ENCODE measurements at places on chromosomes 4 and X. TPM values are rescaled to one million over a fixed set of nuclear protein-coding genes. Genes with fewer than 3 reads are reported as not detected.

GRCh38 chr4:158033416-158034120 is 139.3 kb downstream of the GASK1B start:
- no peaks in the 10 kb centered on the region for H3K4me1 ChIP-seq
- no peaks in the 10 kb centered on the region for H3K27me3 ChIP-seq

SRPX gene
- 81.8 TPM for total RNA-seq

- H3K4me1 ChIP-seq = no peaks in the 10 kb centered on the region
- H3K36me3 ChIP-seq = peaks cover 1% of the 10 kb centered on the region
- H3K27ac ChIP-seq = no peak overlapping the region
- no peak overlapping the region for H3K4me3 ChIP-seq
These were observed 14.8 kb downstream of the GIMD1 start for GRCh38 chr4:106353786-106354185.

GRCh38 chrX:10314530-10315104 is 157.8 kb downstream of the CLCN4 start:
- no peak for DNase-seq
- H3K4me3 ChIP-seq = no peak overlapping the region
- no peaks in the 10 kb centered on the region for H3K4me1 ChIP-seq
- H3K27me3 ChIP-seq = no peaks in the 10 kb centered on the region
- no peaks in the 10 kb centered on the region for H3K36me3 ChIP-seq

NXT2 gene
- total RNA-seq = 2.6 TPM

- no peaks in the 10 kb centered on the region for H3K27me3 ChIP-seq
- no peaks in the 10 kb centered on the region for H3K4me1 ChIP-seq
- DNase-seq = no peak
- no peak overlapping the region for H3K4me3 ChIP-seq
- no peaks in the 10 kb centered on the region for H3K36me3 ChIP-seq
- H3K27ac ChIP-seq = no peak overlapping the region
These were observed 317.6 kb downstream of the DMD start for GRCh38 chrX:32893751-32894150.

CLGN gene
- 92.6 TPM for total RNA-seq

- no peaks in the 10 kb centered on the region for H3K36me3 ChIP-seq
- no peaks in the 10 kb centered on the region for H3K27me3 ChIP-seq
- H3K27ac ChIP-seq = no peak overlapping the region
- no peak for DNase-seq
- no peaks in the 10 kb centered on the region for H3K4me1 ChIP-seq
These were observed 238.7 kb downstream of the GASK1B start for GRCh38 chr4:157934151-157934550.

DNA sequence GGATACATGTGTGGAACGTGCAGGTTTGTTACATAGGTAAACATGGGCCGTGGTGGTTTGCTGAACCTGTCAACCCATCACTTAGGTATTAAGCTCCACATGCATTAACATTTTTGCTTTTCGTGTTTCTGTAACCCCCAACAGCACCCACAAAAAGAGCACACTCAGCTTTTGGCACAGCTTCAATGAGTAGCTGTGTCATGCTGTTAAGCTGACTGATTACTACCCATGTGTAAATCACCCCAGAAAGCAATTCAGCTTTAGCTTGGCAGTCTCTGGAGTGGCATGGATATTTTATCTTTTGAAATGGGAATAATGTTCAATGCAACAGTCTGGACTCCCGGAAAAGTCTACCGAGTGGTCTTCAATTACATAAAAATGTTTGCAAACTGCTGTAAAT is 734.3 kb downstream of the STIM2 start:
- no peaks in the 10 kb centered on the region for H3K27me3 ChIP-seq
- no peak overlapping the region for H3K27ac ChIP-seq
- H3K36me3 ChIP-seq = no peaks in the 10 kb centered on the region
- no peak overlapping the region for H3K4me3 ChIP-seq
- no peak for DNase-seq

EXOC1 gene
- 18.4 TPM for total RNA-seq

DNA sequence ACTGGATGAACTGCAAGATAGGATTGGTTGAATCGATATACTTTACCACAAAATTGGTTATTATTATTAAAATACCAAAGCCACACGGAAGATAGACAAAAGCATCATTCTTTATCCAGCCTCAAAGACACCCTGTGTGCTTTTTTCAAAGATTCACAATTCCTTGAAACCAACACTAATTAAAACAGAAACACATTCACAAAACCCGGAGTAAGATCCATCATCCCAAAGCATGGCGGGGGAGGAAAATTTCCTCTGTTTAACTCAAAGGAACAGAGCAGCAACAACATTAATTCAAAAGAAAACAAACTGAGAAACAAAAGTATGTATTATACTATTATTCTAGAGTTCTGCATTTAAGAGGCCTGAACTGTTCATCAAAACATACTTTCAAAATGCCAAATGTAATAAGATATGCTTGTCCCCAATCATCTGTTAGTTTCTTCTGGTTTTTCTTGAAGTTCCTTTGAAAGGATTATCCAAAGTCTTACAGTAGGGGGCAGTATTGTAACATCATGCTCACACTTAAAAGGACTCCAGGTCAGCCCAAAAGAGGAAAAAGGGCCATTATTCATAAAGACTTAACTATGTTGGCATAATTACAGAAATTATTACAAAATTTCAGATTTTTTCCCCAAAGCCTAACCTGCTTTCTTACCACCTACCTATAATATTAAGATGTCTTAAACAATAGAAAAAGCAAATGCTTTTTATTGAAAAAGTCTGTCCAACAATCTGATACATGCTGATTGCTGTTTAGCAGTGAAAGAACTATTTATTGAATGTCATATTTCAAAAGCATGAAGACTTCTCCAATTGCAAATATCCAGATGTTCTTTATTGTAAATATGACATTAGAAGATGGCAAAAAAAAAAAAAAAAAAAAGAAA is 168.7 kb downstream of the SCFD2 start:
- H3K36me3 ChIP-seq = no peaks in the 10 kb centered on the region
- no peak overlapping the region for H3K27ac ChIP-seq
- H3K4me1 ChIP-seq = no peaks in the 10 kb centered on the region
- no peaks in the 10 kb centered on the region for H3K27me3 ChIP-seq
- no peak for DNase-seq

DNA sequence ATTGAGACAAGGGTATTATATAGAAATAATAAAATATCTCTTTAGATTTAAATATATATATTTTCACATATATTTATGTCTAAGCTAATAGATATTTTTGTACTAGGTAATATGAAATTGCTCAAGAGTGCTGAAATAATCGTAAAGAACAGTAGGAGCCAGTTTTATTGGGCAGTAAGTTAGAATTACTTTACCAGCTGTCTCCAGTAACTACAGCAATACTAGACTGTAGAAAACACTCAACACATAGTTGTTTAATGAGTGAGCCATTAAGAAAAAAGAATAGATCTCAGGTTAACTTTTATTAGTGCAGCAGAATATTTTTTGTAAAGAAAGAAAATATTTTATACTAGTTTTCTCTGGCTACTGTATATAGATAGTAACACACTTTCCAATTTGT is 715.2 kb downstream of the TRIML1 start:
- DNase-seq = no peak
- no peaks in the 10 kb centered on the region for H3K36me3 ChIP-seq
- no peak overlapping the region for H3K27ac ChIP-seq
- H3K27me3 ChIP-seq = no peaks in the 10 kb centered on the region
- H3K4me3 ChIP-seq = no peak overlapping the region
- H3K4me1 ChIP-seq = no peaks in the 10 kb centered on the region

- no peak for DNase-seq
- H3K27me3 ChIP-seq = no peaks in the 10 kb centered on the region
- no peak overlapping the region for H3K4me3 ChIP-seq
- no peak overlapping the region for H3K27ac ChIP-seq
- H3K36me3 ChIP-seq = no peaks in the 10 kb centered on the region
These were observed 2.5 kb downstream of the DCK start for GRCh38 chr4:70996018-70996360.

IL21 gene
- not detected for total RNA-seq

- H3K4me3 ChIP-seq = no peak overlapping the region
- no peaks in the 10 kb centered on the region for H3K27me3 ChIP-seq
- H3K27ac ChIP-seq = no peak overlapping the region
These were observed 104.6 kb downstream of the REELD1 start for GRCh38 chr4:146318894-146319293.

- no peak overlapping the region for H3K4me3 ChIP-seq
- H3K4me1 ChIP-seq = no peaks in the 10 kb centered on the region
- no peak for DNase-seq
These were observed 125.4 kb downstream of the PDLIM5 start for GRCh38 chr4:94577136-94577535.

DNA sequence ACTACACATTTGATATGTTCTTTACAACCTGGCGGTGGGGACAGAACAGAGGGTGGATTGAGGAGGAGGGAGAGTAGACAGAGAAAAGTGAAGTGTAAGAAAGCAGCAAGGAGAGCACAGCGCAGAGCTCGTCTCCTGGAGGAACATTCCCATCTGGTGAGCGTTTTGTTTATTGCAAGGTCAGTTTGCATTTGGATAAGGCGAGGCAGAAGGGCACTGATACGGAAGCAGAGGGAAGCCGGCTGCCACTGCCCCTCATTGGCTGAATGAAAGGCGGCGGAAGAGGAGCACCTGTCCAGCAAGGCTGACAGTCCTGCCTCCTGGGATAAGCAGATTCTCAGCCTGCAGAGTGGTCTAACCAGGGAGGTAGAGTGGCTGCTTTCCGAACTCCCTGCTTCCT is 83.2 kb downstream of the GPR143 start:
- H3K27ac ChIP-seq = no peak overlapping the region
- no peak for DNase-seq
- no peak overlapping the region for H3K4me3 ChIP-seq
- no peaks in the 10 kb centered on the region for H3K27me3 ChIP-seq

F8A2 gene
- not detected for total RNA-seq

DNA sequence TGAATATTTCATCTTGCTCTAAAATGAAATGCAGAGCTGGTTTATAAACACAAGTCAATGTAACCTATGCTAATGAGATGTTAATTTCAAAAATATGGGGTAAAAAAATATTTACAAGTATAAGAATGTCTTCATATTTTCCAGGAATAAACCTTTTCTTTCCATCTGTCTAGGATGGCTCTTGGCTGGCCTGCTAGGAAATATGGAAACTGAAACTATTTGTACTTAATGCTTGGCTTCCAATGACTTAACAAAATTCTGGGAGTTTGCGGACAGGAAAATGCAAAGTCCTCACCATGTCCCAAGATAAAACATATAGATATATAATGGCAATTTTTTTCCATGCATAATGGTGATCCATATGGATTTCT is 168.1 kb downstream of the SCFD2 start:
- no peak for DNase-seq
- no peaks in the 10 kb centered on the region for H3K4me1 ChIP-seq
- no peaks in the 10 kb centered on the region for H3K27me3 ChIP-seq
- no peaks in the 10 kb centered on the region for H3K36me3 ChIP-seq
- no peak overlapping the region for H3K27ac ChIP-seq

CTAG1B gene
- total RNA-seq = not detected

DNA sequence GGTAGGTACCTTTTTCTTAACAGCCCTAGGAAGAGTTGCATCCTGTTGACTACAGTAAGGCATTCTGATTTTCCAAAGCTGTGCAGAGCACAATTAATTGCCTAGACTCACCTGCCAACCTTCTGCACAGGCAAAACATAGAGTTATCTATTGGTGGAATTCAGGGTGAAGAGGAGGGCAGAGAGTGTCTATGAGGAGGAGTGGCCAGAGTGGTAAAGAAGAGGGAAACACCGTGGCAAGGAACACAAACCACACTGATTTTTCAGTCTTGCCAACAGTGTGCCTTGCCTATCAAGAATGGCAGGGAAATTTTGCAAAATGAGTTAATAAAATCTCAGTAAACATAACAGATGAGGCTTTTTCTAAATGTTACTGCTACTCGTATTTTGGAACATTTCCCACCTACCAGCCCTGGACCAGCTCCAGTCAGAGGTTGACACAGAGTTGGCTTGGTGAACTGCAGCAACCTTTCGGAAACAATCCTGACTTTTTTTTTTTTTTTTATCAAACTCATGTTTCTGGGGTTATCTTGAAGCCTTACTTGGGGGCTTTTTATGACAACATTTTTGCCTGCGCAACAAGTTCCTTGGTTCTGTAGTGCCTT is 67.9 kb upstream of the CAPN6 start:
- H3K36me3 ChIP-seq = no peaks in the 10 kb centered on the region
- no peak for DNase-seq
- H3K4me1 ChIP-seq = no peaks in the 10 kb centered on the region
- H3K4me3 ChIP-seq = no peak overlapping the region
- peaks cover 4% of the 10 kb centered on the region for H3K27me3 ChIP-seq

- no peaks in the 10 kb centered on the region for H3K27me3 ChIP-seq
- DNase-seq = no peak
- no peaks in the 10 kb centered on the region for H3K36me3 ChIP-seq
- no peak overlapping the region for H3K4me3 ChIP-seq
- H3K27ac ChIP-seq = no peak overlapping the region
These were observed 1934.9 kb downstream of the ARAP2 start for GRCh38 chr4:34309383-34309906.

FAM47E gene
- total RNA-seq = 2.2 TPM

EVC gene
- total RNA-seq = 8.6 TPM

DNA sequence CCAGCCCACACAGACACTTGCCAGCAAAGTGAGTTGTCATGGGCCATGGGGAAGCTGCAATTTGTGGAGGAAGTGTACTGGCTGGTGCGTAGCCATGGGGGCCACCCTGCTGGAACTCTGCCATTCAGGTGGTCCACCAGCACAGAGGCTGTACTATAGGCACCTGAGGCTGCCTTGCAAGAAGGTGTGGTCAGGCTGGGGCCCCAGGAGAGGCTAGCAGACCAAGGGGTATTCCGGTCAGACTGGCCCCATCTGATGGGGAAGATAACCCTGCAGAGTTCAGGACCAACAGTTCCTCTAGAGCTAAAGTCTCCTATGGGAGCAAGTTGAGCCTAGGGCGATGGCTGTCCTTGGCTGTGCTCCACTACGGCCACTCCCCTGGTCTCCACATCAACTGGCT is 136.1 kb downstream of the DCAF12L2 start:
- H3K27me3 ChIP-seq = no peaks in the 10 kb centered on the region
- H3K36me3 ChIP-seq = no peaks in the 10 kb centered on the region
- H3K27ac ChIP-seq = no peak overlapping the region
- DNase-seq = no peak
- H3K4me1 ChIP-seq = no peaks in the 10 kb centered on the region

MRPL1 gene
- 17.4 TPM for total RNA-seq

DNA sequence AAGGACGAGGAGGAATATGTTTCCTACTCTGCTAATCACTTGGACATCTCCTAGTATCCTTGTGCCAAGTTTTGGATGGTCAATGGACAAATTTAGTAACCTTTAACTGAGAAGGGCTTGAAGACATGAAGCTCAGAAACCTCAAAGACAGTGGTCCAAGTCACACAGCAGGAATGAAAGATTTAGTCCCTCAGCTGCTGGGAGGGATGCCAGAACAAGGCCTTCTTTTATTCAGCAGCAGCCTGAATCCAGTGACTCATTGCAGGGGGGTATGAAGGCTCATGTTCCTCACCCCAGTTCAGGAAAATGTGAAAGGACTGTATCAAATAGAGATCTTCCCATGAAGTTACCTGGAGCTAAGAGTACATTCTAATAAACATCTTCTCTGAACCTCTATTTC is 214.9 kb upstream of the UGT8 start:
- H3K4me3 ChIP-seq = no peak overlapping the region
- no peak overlapping the region for H3K27ac ChIP-seq
- no peaks in the 10 kb centered on the region for H3K27me3 ChIP-seq
- H3K36me3 ChIP-seq = no peaks in the 10 kb centered on the region
- no peak for DNase-seq

All from right atrium auricular region (tissue), 2 donors.